Parietal lobe (tissue), 2 donors: ENCODE measurements at places on chromosomes 7 and 10. TPM values are rescaled to one million over a fixed set of nuclear protein-coding genes. Genes with fewer than 3 reads are reported as not detected.

Gene TMEM196
- total RNA-seq = 12.8 TPM

Gene C10orf143
- 1.3 TPM for total RNA-seq

Gene LRRC61
- 16.3 TPM for total RNA-seq

Gene RBP3
- total RNA-seq = not detected

Gene SBDS
- 42.3 TPM for total RNA-seq

Gene CDNF
- not detected for total RNA-seq

Gene IFIT1B
- not detected for total RNA-seq

Gene ANKRD26
- total RNA-seq = 31.9 TPM

Gene SPOCK2
- total RNA-seq = 18.5 TPM

Gene FEZF1
- not detected for total RNA-seq

Gene STEAP2
- total RNA-seq = 2.8 TPM

Gene CD36
- 12.2 TPM for total RNA-seq

Gene CCDC146
- total RNA-seq = 23.5 TPM

Gene SMKR1
- total RNA-seq = 1.9 TPM

Gene PON1
- not detected for total RNA-seq

Gene KAZALD1
- total RNA-seq = 0.94 TPM

Gene GNAT3
- not detected for total RNA-seq
